ENCODE measurements at places on chromosomes 5 and 9.

DNA sequence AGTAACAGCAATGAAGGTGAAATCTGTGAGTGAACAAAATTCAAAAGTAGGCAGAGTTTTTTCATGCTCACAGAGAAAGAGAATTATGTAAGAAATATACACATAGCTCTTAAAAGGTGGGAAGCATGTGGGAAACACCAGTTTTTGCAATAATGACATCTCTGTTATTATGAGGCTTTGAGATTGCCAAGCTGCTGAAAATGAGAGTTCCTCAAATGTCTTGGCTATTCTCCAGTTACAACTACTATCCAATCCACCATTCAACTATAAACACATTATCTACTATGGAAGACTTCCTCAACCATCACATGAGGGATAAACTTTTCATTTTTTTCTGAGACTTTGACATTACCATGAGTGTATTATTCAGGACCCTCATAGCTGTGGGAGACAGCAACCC lies 420.8 kb upstream of the ACTBL2 start:
- DNase-seq = no peak

DNA sequence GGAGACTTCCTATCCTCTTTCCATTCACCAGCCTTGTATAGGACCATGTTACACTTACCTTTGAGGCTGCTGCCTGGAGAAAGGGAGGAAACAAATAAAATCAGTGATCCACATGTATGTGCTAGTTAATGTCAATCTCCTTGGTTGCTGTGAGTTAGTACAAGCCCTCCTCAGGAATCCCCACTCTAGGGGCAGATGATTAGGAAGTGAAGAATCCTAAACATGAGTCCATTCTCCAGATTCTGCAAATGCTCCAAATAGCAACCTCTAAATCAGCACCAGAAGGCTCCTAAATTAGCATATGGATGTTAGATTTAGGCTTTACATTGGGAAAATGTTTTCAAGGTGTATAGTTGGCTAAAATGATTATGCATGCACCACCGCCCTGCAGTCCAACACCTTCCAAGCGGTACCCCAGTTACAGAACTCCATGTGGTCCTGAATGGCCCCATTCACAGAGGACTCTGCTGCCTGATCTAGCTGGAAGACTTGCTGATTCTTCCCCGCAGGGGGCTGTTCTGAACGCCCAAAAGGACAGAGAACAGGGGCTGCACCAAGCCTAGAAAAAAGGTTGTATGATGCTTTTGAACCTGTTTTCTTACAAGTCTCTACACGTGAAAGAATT lies 123.2 kb downstream of the TLE1 start:
- DNase-seq = no peak

GRCh38 chr9:113617550-113617949 lies 154.0 kb downstream of the RGS3 start:
- no peak for DNase-seq

GRCh38 chr9:121952611-121953010 lies 140.5 kb downstream of the TTLL11 start:
- no peak for DNase-seq

DNA sequence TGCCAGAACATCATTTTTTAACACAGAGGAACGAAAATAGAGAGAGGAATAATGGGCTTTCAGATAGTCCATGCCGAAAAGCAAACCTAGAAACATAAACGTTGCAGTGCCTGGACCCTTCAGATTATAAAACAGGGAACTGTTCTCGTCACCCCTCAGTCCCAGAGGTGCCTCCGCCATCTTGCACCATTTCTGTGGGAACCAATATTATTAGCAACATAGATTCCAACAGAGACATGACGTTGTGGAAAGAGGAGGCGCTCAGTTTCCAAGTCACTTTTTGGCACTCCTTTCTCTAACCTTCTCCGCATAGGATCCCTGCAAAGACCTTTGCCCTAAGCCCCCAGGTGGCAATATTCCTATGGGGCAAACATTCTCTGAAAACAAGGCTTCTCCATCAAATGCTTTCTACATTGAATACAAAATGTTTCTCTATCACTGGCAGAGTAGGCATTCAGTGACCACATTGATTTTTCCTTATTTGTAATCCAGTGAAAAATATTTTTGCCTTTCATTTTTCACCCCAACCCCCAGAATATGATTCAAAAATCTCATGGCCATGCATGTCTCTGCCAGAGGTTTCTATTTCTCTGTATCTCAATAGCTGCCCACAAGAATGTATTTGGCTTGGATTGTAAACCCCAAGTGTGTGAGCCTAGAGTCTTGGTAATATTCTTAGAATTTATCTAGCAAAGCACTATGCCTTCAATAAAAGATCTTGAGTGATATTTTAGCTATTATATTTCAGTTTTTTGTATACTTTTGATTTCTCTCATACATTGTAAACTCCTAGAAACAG lies 500.8 kb upstream of the WWC1 start:
- DNase-seq = no peak

- no peak for DNase-seq
Measured at GRCh38 chr5:165370794-165371193, 1865.4 kb downstream of the MAT2B start.

Data from SW480 (cell line).